ENCODE measurements at places on chromosomes 13 and 19.
A peak's percentile ranks its signal among the peaks of the same experiment; 100 is the strongest.

- no peaks in the 10 kb centered on the region for H3K27me3 ChIP-seq
- no peaks in the 10 kb centered on the region for H3K4me1 ChIP-seq
- no peak overlapping the region for H3K27ac ChIP-seq
- H3K4me3 ChIP-seq, result no peak overlapping the region
- no peaks in the 10 kb centered on the region for H3K36me3 ChIP-seq
Measured at GRCh38 chr19:6125571-6125989, 9.9 kb upstream of the ACSBG2 start.

DNA sequence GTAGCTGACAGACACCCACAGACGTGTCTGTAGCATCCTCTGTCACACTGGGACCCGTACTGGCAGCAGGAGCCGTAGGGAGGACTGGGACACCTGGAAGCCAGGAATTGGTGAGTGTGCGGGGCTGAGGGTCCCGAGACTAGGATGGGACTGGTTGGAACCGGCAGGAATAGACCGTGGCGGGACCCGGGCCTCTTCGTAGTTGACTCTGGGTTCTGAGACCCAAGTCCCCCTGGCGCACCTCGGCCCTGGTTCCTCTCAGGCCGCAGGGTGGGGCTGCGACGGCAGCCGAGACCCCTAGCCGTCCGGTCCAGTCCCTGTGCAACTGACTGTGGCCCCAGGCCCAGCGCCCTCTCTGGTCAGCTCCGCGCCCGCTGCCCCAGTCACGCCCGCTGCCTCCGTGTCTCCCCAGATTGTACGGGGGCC is 64.7 kb downstream of the ZNF823 start:
- H3K27ac ChIP-seq, result peak overlapping the region; percentile 49
- peak overlapping the region; percentile 75 for H3K4me3 ChIP-seq
- peaks cover 7% of the 10 kb centered on the region for H3K27me3 ChIP-seq
- H3K4me1 ChIP-seq, result peaks cover 4% of the 10 kb centered on the region
- no peak for DNase-seq

GRCh38 chr19:30754162-30754561 is 382.0 kb downstream of the ZNF536 start:
- peaks cover 3% of the 10 kb centered on the region for H3K27me3 ChIP-seq
- no peak overlapping the region for H3K27ac ChIP-seq
- no peak overlapping the region for H3K4me3 ChIP-seq
- no peaks in the 10 kb centered on the region for H3K4me1 ChIP-seq

GRCh38 chr13:50127726-50128291 is 112.6 kb downstream of the KCNRG start:
- H3K4me3 ChIP-seq, result peak overlapping the region; percentile 74
- DNase-seq, result no peak
- H3K27ac ChIP-seq, result peak overlapping the region; percentile 83
- peaks cover 68% of the 10 kb centered on the region for H3K27me3 ChIP-seq

GRCh38 chr13:35964863-35965180 is 166.4 kb downstream of the DCLK1 start:
- no peaks in the 10 kb centered on the region for H3K4me1 ChIP-seq
- no peak overlapping the region for H3K4me3 ChIP-seq
- no peak overlapping the region for H3K27ac ChIP-seq

GRCh38 chr19:662207-662961 is 630 bp downstream of the RNF126 start:
- H3K27me3 ChIP-seq, result no peaks in the 10 kb centered on the region
- peak overlapping the region; percentile 74 for H3K4me3 ChIP-seq
- DNase-seq, result no peak

GRCh38 chr13:110214637-110215036 is 92.3 kb downstream of the COL4A1 start:
- H3K4me1 ChIP-seq, result peaks cover 4% of the 10 kb centered on the region
- peaks cover 13% of the 10 kb centered on the region for H3K36me3 ChIP-seq
- no peak overlapping the region for H3K27ac ChIP-seq
- DNase-seq, result no peak
- H3K4me3 ChIP-seq, result no peak overlapping the region

DNA sequence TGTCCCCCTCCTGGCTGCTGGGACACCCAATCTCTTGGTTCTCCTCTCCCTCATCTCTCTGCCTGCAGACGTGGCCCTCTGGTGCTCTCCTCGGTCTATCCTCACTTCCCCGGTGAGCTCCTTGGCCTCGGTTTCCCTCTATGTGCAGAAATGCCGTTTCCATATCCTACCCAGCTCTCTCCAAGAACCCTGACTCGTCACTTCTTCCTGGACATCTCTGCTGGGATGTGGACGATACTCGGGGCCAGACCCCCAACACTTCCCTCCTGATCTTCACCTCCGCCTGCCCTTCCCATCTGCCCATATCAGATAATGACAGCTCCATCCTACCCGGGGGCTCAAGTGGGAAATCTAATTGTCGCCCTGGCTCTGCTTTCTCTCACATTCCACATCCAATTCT is 7.9 kb downstream of the AP2S1 start:
- no peaks in the 10 kb centered on the region for H3K4me1 ChIP-seq
- no peak overlapping the region for H3K4me3 ChIP-seq
- no peak overlapping the region for H3K27ac ChIP-seq
- DNase-seq, result no peak
- H3K36me3 ChIP-seq, result peaks cover 16% of the 10 kb centered on the region

GRCh38 chr13:60431108-60431700 is 34.2 kb downstream of the TDRD3 start:
- H3K36me3 ChIP-seq, result peaks cover 4% of the 10 kb centered on the region
- no peak overlapping the region for H3K27ac ChIP-seq
- DNase-seq, result no peak
- H3K4me3 ChIP-seq, result no peak overlapping the region

DNA sequence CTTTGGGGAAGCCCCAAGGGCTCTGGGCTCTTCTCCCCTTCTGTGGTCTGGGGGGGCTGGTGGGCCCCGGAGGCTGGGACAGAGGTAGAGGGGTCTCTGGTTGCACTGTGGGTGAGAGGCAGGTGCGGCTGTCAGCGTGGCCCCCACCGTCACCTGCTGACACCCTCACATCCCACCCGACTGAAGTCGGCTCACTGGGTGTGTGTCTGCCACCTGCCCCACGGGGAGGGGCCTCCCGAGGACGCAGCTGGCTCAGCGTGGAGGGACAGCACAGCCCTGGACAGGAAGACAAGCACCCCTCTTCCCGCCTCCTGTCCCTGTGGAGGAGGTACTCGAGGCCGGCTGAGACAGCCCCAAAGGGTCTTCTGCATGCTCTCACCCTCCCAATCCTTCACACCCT is 2.2 kb upstream of the TMEM86B start:
- peaks cover 14% of the 10 kb centered on the region for H3K4me1 ChIP-seq
- H3K27ac ChIP-seq, result no peak overlapping the region
- no peak for DNase-seq
- H3K4me3 ChIP-seq, result no peak overlapping the region

DNA sequence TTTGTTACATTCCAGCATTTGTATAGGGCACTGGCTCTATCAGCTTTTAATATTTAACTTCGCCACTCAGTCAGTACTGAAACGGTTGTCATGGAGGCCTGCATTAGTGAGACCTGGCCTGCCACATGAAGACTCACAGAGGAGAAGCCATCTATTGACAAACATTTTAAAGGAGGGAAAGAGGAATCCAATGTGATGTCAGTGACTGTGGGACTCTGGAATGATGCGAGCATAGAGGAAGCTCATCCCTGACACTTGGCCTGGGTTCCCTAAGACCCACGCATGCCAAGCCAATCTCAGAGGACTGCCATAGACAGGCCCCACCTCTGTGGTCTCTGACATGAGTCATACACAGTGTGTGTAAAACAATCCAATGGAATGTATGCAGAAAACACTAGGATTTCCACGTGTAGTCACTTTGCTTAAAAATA is 7.9 kb upstream of the DPY19L3 start:
- H3K4me3 ChIP-seq, result peak overlapping the region; percentile 55
- no peaks in the 10 kb centered on the region for H3K27me3 ChIP-seq
- H3K27ac ChIP-seq, result peak overlapping the region; percentile 98
- peaks cover 39% of the 10 kb centered on the region for H3K4me1 ChIP-seq
- DNase-seq, result no peak

- H3K36me3 ChIP-seq, result no peaks in the 10 kb centered on the region
- H3K4me1 ChIP-seq, result peaks cover 16% of the 10 kb centered on the region
- no peak for DNase-seq
Measured at GRCh38 chr13:71632206-71632605, 234.8 kb downstream of the DACH1 start.

- H3K27ac ChIP-seq, result no peak overlapping the region
- peaks cover 35% of the 10 kb centered on the region for H3K27me3 ChIP-seq
- peak overlapping the region; percentile 68 for H3K4me3 ChIP-seq
- H3K4me1 ChIP-seq, result peaks cover 5% of the 10 kb centered on the region
- H3K36me3 ChIP-seq, result no peaks in the 10 kb centered on the region
Measured at GRCh38 chr19:46660551-46661019, 397 bp downstream of the DACT3 start.

DNA sequence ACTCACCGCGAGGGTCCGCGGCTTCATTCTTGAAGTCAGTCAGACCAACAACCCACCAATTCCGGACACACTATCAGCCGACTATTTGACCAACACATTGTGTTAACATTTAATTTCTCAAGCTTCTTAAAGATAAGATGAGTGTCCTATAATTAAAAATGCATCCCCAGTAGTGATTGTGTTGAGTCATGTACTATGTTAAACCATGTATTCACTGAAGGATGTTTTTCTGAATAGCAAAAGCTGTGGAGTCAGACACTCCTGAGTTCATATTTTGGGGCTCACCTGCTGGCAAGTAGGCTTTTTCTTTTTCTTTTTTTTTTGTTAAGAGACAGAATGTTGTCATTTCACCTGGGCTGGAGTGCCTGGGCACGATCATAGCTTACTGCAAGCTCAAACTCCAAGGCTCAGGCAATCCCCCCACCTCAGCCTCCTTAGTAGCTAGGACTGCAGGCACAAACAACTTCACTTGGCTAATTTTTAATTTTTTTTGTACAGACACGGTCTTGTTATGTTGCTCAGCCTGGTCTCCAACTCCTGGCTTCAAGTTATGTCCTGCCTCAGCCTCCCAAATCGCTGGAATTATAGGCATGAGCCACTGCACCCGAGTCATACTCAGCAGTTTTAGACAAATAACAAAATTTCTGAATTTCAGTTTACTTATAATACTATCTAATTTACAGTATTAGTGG is 606.9 kb downstream of the PCDH9 start:
- H3K27ac ChIP-seq, result no peak overlapping the region
- no peaks in the 10 kb centered on the region for H3K36me3 ChIP-seq
- H3K27me3 ChIP-seq, result no peaks in the 10 kb centered on the region
- no peak for DNase-seq
- no peak overlapping the region for H3K4me3 ChIP-seq
- H3K4me1 ChIP-seq, result peaks cover 2% of the 10 kb centered on the region

Data from progenitor cell of endocrine pancreas (in vitro differentiated cells).